A549 (cell line): ENCODE measurements at places on chromosomes 7 and 10.

- no peak for DNase-seq
Measured at GRCh38 chr7:117706210-117706609, 167.0 kb downstream of the CTTNBP2 start.

- DNase-seq, result no peak
Measured at GRCh38 chr10:23540401-23541030, 101.6 kb downstream of the OTUD1 start.

DNA sequence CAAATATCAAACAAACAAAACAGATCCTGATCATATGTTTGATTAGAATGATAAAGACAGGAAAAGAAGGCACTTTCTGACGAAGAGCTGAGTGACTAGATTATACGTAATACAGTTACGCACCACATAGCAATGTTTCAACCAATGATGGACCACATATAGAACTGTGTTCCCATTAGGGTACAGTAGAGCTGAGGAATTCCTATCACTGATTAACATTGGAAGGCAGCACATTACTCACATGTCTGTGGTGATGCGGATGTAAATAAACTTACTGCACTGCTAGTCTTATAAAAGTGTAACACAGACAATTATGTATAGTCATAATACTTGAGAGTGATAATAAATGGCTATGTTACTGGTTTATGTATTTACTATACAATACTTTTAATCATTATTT lies 98.3 kb downstream of the PTN start:
- no peak for DNase-seq

- no peak for DNase-seq
Measured at GRCh38 chr7:49074538-49074937, 150.2 kb downstream of the CDC14C start.

GRCh38 chr7:132234711-132235110 lies 341.6 kb downstream of the PLXNA4 start:
- DNase-seq, result no peak

GRCh38 chr7:42522227-42522991 lies 285.4 kb upstream of the GLI3 start:
- no peak for DNase-seq

DNA sequence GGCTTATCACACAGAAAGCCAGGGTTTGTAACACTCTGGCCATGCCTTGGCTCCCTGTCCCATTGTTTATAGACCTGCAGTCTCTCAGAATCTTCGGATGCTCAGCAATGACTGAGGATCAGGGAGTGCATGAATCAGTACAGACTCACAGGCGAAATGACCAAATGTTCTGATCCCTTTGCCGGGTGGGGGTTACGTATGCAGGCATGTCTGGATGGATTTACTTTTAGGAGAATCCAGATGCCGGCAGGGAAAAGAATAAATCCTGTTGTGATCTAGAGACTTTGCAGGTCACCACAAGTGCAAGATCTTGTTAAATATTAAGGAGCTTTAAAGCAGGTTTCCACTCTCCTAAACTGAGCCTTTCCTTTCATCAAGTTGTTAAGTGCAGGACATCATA lies 149.5 kb downstream of the SFMBT2 start:
- no peak for DNase-seq

DNA sequence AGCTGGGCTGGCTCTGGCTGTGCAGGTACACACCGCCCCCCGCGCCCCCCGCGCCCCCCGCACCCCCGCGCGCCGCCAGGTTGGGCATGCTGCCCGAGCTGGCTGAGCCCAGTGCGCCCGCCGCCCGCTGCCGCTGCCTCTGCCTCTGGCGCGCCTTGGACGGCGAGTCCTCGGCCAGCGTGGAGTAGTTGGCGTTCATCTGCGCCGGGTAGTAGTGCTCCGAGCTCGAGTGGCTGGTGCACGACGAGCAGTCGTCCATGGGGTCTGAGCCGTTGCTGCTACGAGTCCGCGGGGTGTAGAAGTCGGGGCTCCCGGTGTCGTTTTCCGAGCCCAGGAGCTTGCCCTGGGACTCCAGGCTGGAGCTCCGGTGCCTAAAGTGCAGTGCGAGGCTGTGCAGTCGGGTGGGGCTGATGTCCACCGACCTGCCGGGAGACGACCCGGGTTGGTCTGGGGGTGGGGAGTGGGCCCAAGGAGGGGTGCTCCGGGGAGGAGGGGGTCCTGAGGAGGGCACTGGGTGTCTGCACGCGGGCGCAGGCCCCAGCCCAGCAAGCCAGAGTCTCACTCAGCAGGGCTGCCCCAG lies 70.4 kb downstream of the PRPF18 start:
- DNase-seq, result no peak

- peak; percentile 60 for DNase-seq
Measured at GRCh38 chr7:101817471-101818286, at the start of gene CUX1. Gene CUX1 (plus strand): TSS chr7:101817626. CDS start chr7:101817640, 14 bp downstream.

DNA sequence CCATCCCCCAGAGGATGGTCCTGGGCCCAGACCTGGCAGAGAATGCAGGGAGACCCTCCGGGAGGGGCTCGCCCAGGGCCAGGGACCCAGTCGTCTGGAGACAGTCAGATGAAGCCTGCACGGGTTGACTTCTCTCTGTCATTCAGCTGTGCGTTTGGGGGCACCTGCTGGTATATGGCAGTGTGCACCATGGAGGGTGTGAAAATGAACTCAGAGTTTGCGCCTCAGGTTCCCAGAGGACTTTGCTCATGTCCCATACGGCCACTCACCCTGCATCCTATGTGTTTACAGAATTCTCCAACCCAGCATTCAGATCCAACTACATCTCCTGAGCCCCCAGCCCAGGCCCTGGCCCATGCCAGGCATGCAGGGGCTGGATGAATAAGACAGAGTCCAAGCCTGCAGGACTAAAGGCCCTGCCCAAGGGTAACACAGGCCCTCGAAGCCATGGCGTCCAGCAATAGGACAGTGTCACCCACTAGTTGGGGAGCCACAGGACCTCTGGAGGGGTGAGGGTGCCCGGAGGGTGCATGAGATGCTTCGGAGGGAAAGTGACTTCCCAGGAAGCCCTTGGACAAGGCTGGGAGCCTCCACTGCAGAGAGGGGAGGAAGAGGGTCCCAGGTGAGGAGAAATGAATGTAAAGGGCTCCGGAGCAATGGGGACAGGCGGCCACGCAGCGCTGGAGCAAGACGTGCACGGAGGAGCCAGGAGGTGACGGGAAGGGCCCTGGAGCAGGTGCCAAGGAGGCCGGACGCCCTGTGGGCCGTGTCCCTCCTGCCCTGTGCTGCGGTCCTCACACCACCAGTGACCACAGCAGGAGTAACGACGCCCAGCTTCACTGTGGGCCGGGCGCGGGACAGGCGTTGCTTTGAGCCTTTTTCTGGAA lies 36.3 kb downstream of the CALML3 start:
- DNase-seq, result no peak

- DNase-seq, result no peak
Measured at GRCh38 chr7:1893036-1893435, 223.0 kb downstream of the ELFN1 start.

GRCh38 chr10:114403541-114404161 lies 651 bp downstream of the AFAP1L2 start:
- DNase-seq, result peak; percentile 33

GRCh38 chr10:2120746-2121145 lies 383.4 kb upstream of the ADARB2 start:
- DNase-seq, result no peak
